Breast epithelium (tissue), 4 donors: ENCODE measurements at places on chromosomes 6 and 20.

DNA sequence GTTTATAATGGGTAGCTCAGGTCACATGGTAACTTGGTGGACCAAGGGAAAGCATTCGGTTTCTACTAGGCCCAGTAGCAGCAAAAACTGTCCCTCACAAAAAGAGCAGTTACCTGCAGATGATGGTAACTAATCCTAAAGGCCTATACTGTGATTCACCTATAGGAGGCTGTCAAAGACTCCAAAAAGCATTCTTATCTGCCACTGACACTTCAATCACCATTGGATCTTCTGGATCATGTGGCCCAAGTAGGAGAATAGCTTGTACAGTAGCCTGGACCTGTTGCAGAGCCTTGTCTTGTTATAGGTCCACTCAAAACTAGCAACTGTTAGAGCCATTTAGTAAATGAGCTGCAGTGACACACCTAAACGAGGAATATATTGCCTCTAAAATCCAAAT is 23.2 kb upstream of the FILIP1 start:
- DNase-seq = no peak

DNA sequence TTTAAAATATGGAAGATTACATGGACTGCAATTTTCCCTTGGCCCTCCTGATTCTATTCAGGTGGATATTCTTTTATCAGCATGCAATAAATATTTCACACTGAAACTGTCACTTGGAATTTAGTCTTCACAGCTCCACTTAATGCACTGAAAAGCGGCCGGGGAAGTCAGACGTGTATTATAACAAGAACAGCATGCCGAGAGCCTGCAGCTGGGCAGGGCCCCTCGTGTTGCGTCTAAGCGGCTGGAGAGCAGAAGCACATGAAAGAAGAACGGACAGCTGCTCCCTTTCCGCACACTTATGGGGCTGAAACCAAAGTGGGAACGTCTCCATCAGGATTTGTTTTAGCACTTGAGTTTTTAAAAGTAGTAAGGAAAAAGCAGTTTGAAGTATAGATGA is 57.2 kb downstream of the LYRM4 start:
- DNase-seq = no peak

DNA sequence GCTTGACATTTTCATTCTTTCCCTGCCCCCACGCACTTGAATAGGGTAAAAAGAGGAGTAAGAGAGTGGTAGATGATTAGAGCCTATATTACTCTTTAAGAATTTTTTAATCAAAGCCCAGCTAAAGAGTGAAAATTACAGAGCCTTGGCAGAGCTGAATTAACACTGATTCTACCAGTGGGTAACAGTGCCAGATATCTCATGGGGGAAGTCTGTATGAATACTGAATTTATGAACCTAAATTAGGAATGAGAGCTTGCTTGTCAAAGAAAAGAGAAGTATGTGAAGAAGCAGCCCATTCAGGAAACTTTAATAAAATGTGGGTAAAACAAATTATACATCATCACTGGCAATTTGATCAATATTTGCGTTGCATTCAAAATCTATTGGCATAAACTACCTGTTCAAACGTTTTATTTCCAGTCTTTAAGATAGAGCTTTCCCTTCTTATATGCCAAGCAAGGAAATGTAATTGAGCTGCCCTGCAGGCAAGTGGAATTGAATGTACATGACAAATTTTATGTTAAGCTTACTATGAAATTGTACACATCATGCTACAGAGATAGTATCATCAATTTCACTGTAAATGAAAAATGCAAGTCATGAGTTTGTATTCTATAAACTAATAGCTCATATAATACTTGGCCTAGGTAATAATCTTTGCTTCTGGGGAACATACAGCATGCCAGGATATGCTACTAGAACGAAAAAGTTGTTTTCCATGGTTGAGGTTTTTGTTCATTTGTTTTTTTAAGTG is 14.5 kb downstream of the SOBP start:
- no peak for DNase-seq

GRCh38 chr6:127178746-127179145 is 60.3 kb downstream of the RSPO3 start:
- DNase-seq = no peak

- no peak for DNase-seq
Observed at GRCh38 chr6:41726876-41727275, 8.5 kb downstream of the TFEB start.

GRCh38 chr6:23775127-23775526 is 350.9 kb upstream of the NRSN1 start:
- DNase-seq = no peak

- DNase-seq = no peak
Observed at GRCh38 chr6:166449036-166449435, 66.3 kb upstream of the MPC1 start.

- DNase-seq = no peak
Observed at GRCh38 chr20:50009521-50010454, 27.0 kb downstream of the SNAI1 start.

GRCh38 chr20:64224351-64225170 is 31.0 kb upstream of the PCMTD2 start:
- no peak for DNase-seq

GRCh38 chr20:59813948-59814839 is 119.2 kb downstream of the SYCP2 start:
- DNase-seq = peak; percentile 22

- DNase-seq = no peak
Observed at GRCh38 chr20:34544109-34544796, 14.3 kb upstream of the MAP1LC3A start.

- DNase-seq = no peak
Observed at GRCh38 chr6:167300902-167301777, 10.0 kb downstream of the UNC93A start.

- no peak for DNase-seq
Observed at GRCh38 chr6:30207619-30208295, 5.4 kb downstream of the TRIM26 start.

DNA sequence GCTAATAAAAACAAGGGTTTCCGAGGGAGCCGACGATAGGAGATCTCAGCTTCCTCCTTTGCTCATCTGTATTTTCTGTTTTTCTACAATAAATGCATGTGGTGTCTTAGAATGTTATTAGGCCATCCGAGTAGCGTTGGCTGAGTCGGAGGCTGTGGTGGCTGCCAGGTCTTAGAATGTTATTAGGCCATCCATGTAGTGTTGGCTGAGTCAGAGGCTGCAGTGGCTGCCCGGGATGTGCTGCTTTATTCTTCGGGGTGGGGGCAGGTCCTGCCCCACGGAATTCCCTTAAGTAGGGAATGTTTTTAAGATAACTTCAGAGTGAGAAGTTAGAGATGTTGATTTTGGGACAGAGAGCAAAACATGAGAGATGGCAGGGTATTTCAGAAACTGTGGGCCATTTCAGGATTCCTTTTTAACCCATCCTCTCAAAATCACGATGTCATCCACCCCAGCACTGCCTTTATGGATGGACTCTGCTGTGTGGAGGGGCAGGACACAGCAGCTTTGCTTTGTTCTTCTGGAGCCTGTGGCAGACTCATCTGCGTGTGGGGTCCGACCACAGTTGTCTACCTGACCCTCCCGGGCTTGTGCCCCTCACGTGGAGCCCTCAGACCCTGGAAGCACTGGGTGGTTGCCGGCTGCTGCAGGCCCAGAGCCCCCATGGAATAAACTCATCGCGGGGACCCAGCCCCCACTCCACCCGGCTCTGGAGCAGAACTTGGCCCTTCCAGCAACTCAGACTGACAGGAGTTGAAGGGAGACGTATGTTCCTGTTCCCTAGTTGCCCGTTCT is 20.4 kb downstream of the OSBPL2 start:
- DNase-seq = no peak

GRCh38 chr20:37351689-37352607 is 6.0 kb downstream of the SRC start:
- no peak for DNase-seq

- no peak for DNase-seq
Observed at GRCh38 chr6:84739866-84740208, 24.6 kb downstream of the TBX18 start.

- no peak for DNase-seq
Observed at GRCh38 chr20:22428051-22428450, 156.3 kb downstream of the FOXA2 start.

- DNase-seq = no peak
Observed at GRCh38 chr20:33859157-33859695, 48.1 kb downstream of the CHMP4B start.

DNA sequence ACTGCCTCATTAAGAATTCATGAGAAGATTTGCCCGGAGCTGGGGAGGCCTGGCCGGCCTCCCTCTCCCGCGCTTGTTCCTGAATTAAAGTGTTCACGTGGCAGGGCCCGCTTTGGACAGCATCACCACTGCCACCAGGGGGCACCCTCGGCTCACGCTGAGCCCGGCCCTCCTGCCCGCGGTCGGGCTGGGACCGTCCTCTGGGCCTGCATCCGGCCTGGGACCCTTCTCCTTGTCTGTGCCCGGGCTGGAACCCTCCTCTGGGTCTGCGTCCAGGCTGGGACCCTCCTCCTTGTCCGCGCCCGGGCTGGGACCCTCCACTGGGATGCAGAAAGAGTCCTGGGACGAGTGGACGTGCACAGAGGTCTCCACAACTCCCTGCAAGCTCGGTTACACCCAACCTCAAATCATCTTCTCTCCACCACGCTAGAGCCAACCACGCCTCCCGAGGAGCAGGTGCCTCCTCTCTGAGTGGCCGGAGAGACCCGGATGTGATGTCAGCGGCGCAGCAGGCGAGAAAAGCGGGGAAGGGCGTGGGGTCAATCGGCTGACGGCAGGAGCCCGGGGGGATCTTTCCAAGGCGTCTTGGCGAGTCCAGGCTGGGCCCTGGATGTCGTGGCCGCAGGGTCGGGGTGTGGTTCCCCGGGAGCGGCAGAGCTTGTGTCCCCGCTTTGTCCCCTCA is 50.9 kb upstream of the DACT2 start:
- peak; percentile 48 for DNase-seq

GRCh38 chr6:10486215-10486614 is 34.9 kb upstream of the GCNT2 start:
- no peak for DNase-seq

DNA sequence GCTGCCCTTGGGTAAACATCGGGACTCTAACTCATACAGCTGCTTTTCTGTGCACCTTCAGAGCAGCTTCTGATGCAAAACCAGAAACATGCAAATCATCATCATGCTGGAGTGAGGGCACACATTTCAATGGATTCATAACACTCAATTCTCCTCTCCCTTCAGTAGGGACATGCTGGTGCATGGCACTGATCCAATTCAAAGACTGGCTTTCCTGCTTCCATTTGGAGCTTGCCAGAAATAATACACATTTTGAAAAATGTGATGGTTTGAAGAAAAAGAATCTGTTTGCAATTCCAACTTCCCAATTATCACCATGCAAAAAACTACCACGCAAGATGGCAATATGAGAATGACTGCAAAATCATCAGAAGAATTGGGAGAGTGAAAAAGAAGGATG is 65.2 kb upstream of the PDE10A start:
- no peak for DNase-seq

DNA sequence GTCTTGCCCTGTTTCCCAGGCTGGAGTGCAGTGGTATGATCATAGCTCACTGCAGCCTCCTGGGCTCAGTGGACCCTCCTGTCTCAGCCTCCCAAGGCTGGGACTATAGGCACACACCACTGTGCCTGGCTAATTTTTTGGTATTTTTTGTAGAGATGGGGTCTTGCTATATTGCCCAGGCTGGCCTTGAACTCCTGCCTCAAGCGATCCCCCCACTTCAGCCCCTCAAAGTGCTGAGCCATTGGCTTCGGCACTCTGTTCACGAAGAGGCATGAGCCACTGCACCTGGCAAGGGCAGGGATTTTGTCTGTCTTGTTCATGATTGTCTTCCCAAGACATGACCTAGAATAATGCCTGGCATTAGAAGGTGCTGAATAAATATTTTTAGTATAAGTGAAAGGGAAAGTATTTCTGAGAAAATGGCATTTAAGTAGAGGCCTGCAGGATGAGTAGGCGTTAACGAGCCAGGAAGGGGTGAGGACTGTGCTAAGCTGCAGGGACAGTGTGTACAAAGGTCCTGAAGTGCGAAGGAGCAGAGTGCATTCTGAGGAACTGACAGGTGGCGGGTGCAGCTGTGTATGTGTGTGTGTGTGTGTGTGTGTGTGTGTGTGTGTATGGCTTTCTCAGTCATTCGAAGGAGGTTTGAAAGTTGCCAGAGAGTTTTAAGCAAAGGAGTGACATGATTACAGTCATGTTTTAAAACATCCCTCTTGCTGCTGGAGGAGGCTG is 43.0 kb downstream of the VEGFA start:
- DNase-seq = no peak

DNA sequence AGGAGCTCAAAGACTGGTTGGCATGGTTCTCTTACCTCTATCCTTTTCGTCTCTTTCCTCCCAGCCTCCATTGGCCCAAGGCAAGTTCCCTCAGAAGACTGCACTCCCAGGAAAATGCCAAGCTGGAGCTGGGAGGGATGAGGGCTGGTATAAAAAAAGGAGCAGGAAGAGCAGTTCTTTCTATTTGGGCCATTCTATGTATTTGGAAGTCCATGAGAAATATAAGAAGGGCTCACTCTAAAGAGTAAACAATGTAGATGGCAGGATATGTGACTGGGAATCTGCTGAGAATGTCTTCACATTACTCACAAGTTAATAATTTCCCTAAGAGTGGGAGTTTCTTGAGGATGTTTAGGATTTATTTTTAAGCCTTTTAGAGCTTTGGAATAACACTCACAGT is 36.6 kb upstream of the ADTRP start:
- DNase-seq = no peak

GRCh38 chr6:106829451-106829850 is 145.1 kb downstream of the CD24 start:
- no peak for DNase-seq

DNA sequence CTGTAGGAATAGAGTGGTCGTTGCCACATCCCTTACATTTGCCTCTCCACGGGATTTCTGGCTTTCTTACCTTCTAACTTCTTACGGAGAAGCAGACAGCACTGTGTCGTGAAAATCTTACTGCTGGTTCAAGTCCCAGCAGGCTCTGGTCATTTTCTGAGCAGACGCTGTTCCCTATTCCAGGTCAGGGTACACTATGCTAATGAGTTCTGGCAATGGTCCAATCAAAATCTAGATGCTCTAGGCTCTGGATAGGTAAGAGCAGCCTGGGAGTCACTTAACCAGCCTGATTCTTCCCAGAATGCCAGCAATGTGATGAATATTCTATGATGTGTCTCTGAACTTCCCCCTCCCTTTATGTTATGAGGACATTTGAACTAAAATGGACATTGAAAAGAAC is at the start of gene GCM1:
TSS of gene GCM1 (minus strand) at position 158 of the 400 bp plus-strand sequence. CDS start 3,209 bp downstream, outside the sequence.
- DNase-seq = no peak

- DNase-seq = no peak
Observed at GRCh38 chr6:55782275-55782674, 93.1 kb downstream of the BMP5 start.

- DNase-seq = no peak
Observed at GRCh38 chr20:60786686-60787217, 465.3 kb upstream of the CDH4 start.

DNA sequence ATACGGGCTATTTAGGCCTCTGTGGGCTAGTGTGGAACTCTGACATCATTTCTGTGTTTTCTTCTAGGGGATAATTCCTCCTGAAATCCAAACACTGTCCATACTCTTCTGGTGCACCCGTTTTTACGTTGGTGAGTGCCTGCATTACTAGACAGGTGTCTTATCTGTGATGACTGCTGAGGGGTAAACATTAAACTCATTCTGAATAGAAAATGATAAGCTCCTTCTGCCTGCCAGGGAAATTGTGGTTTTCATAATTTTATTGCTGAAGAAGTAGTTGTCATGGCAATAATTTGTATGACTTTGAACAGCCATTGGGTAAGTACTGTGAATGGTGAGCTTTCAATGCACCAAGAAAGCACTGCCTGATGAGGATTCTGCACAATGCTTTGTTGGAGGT is 705.6 kb downstream of the UTRN start:
- DNase-seq = no peak
